ENCODE measurements at places on chromosomes 2 and 18. TPM values are rescaled to one million over a fixed set of nuclear protein-coding genes. Genes with fewer than 3 reads are reported as not detected.

SERPINB11 gene
- not detected for total RNA-seq

ASB18 gene
- not detected for total RNA-seq

FAM228A gene
- total RNA-seq: not detected

FEV gene
- total RNA-seq: not detected

PSMA8 gene
- not detected for total RNA-seq

PRKAG3 gene
- total RNA-seq: not detected

EGR4 gene
- total RNA-seq: not detected

TET3 gene
- 14.7 TPM for total RNA-seq

MXD1 gene
- 11.7 TPM for total RNA-seq

C2orf72 gene
- total RNA-seq: 0.11 TPM

SLC38A11 gene
- total RNA-seq: not detected

DLX2 gene
- not detected for total RNA-seq

BOLL gene
- not detected for total RNA-seq

RFX8 gene
- 1.00 TPM for total RNA-seq

COL5A2 gene
- total RNA-seq: 123 TPM

SCN2A gene
- total RNA-seq: not detected

ERBB4 gene
- total RNA-seq: 0.74 TPM

ABCG8 gene
- total RNA-seq: not detected

MEIS1 gene
- total RNA-seq: 26.5 TPM

SP140 gene
- not detected for total RNA-seq

ZAP70 gene
- total RNA-seq: not detected

ZNF514 gene
- total RNA-seq: 9.7 TPM

POTEC gene
- total RNA-seq: not detected

MYOM1 gene
- total RNA-seq: not detected

ADAM23 gene
- 38.5 TPM for total RNA-seq

RFTN2 gene
- total RNA-seq: 9.9 TPM

SERPINB7 gene
- total RNA-seq: not detected

NCKAP5 gene
- total RNA-seq: 3.0 TPM

SMYD1 gene
- not detected for total RNA-seq

OR6B2 gene
- not detected for total RNA-seq

VAMP5 gene
- 186 TPM for total RNA-seq

PLA2R1 gene
- total RNA-seq: 14.4 TPM

PASK gene
- total RNA-seq: 17.3 TPM

DPP10 gene
- not detected for total RNA-seq

CYBRD1 gene
- 22.8 TPM for total RNA-seq

SERPINB4 gene
- total RNA-seq: not detected

MRPL30 gene
- 30.7 TPM for total RNA-seq

KATNAL2 gene
- 1.3 TPM for total RNA-seq

UPP2 gene
- total RNA-seq: not detected

ICA1L gene
- total RNA-seq: 3.7 TPM

CCDC85A gene
- 16.9 TPM for total RNA-seq

FSHR gene
- total RNA-seq: not detected

QPCT gene
- 12.8 TPM for total RNA-seq

CD8B2 gene
- not detected for total RNA-seq

REEP1 gene
- 0.53 TPM for total RNA-seq
